ENCODE measurements at places on chromosomes 6 and 20.

- no peak for DNase-seq
These were observed 11.5 kb downstream of the LPIN3 start for GRCh38 chr20:41352106-41352505.

- no peak for DNase-seq
These were observed 259.4 kb upstream of the POU3F2 start for GRCh38 chr6:98574984-98575383.

- no peak for DNase-seq
These were observed 112.4 kb upstream of the SNX9 start for GRCh38 chr6:157710604-157711003.

DNA sequence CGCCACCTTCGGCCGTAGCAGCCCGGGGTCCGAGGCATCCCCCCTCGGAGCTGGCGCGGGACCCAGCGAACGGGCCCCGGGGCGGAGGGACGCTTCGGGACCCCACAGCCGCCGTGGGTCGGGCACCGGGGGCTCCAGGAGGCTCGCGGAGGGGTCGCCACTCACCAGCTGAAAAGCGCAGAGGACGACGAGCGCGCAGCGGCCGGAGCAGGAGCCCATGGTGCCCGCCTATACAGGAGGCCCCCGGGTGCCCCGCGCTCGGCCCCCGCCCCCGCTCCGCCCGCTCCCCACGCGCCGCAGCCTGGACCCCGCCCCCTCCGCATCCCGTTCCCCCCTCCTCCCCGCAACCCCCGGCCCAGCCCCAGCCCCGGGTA is at the start of gene NKAIN4:
NKAIN4 (minus strand) TSS at position 232 of the 374 bp plus-strand sequence; CDS start at position 219, 13 bp downstream.
- no peak for DNase-seq

GRCh38 chr20:23007462-23007861 is 27.6 kb upstream of the SSTR4 start:
- DNase-seq = no peak

DNA sequence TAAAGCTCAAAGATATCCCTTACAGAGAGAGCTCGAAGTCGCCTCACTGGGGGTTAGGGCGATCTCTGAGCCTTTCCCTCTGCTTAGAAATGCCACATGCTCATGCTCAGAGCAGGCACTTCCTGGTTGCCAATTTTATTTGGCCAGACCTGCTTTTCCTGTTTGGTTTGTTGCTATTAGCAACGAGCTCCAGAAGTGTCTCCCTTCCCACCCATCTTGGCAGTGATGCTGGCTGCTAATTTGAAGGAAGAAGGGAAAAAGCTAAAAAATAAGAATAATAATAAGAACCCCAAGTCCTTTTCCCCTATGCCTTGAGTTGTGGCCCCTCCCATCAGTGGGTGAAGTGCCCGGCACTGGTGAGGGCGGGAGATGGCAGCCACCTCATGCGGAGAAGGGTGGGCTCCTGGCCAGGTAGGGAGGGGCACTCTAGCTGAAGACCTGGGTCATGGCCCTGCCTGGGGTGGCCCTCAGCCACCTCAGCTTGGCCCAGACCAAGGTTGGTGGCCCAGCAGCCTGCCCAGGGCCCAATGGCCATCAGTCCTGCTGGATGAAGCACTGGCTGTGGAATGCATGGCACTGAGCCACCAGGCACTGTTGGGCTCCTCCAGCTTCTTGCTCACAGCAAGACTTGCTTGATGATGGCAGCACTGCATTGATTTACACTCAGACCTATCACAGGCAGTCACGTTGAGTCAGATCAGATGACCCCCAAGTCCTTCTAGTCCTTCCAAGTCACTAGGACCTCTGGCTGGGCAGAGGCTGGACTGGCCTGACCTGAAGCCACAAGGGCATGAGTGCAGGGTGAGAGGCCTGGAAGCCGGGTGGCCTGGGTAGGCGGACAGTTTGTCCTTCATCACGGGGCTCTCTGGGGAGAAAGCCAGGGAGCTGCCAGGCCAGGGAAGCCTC is 79.0 kb downstream of the SYNJ2 start:
- DNase-seq = no peak
